Thymus (tissue), 14 donors: ENCODE measurements at places on chromosomes 6 and 20.
A peak's percentile ranks its signal among the peaks of the same experiment; 100 is the strongest.

DNA sequence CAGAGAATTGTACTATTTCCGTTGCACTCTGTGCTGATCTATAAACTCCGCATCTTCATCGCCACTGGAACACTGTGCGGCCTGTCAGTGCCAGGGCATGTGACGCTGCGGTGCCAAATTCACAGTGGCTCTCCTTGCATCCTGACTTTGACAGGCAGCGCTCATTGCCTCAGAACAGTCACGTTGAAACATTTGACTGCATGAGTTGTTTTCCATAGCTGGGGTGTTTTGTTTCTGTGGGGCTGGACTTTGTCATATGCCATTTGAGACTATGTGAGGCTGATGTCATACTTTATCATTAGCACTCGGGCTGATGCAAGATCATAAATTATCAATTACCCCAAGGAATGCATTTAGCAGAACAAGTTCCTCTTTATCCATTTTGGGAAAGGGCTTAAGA is 32.7 kb downstream of the CFAP61 start:
- DNase-seq: no peak

GRCh38 chr6:6395581-6396197 is 75.2 kb upstream of the F13A1 start:
- DNase-seq: no peak

DNA sequence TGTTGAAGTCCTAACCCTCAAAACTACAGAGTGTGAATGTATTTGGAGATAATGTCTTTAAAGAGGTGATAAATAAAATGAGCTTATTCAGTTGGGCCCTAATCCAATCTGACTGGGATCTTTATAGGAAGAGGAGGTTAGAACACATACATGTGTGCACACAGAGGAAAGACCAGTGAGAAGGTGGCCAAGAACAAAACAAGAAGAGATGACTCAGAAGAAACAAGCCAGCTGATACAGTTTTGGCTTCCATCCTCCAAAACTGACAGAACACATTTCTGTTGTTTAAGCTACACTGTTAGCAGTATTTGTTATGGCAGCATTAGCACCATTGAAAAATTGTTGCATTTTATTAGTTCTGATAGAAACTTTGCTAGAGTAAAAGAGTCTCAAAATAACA is 609.3 kb upstream of the IMPG1 start:
- DNase-seq: no peak

DNA sequence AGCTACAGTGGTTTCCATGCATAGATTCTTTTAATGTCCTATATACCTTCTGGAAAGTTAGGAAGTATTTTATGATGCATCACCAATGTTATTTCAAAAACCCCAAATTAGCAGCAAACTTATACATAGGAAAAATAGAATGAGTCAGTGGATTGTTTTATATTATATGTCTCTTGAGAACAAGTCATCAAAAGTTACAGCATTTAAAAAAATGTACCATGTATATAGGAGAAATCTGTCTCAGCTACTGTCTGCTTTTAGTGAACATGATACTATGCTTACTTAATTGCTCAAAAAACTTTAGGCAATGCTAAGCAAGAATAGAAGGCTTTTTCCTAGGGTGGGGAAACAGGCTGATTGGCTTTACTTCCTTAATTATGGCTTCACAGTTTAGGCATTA is 365.3 kb downstream of the SAMD5 start:
- no peak for DNase-seq

DNA sequence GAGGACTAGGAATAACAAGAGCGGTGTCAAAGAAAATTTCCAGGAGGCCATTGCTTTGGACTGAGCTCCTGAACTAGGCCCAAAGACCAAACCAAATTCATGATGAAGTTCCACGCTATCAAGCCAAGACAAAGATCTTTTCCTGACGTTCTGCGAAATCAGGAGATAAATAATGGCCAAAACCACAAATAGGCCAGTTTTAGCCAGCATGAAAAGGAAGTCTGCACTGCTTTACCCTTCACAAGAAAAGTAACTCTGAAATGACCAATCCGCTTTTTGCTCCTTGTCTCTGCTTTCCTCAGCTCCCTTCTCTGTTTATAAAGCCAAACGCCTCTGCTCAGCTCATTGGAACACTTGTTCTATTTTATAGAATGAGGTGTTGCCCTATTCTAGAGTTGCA is 6.7 kb downstream of the NCOA5 start:
- DNase-seq: no peak

GRCh38 chr20:24011282-24011681 is 22.7 kb upstream of the GGTLC1 start:
- no peak for DNase-seq

- DNase-seq: no peak
Observed at GRCh38 chr6:52180787-52181558, 5.2 kb upstream of the IL17A start.

DNA sequence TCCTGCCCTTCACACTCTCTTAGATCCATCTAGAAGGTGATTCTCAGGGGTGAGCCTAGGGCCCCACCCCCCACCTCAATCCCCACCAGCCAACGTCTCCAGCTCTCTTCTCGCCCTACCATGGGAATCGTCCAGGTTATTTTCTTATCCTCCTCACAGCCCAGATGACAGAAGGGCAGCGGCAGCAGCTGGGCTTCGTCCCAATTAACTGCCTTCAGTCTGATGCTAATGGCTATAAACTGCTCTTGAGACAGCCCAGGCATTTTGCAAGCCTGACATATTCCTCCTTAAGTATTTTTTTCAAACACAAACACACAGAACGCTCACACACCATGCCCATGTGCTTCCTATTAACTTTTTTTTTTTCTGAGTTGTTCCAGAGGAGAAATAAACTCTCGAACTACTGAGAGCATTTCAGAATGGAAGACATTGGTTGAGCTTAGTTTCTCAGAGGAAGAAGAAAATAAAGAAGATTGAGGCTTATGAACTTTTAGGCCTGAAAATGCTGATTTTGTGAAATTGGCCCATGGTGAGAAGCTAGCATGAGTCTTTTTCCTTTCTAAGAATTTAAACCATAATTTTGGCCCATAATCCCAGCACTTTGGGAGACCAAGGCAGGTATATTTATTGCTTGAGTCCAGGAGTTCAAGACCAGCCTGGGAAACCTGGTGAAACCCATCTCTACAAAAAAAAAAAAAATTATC is 124.6 kb downstream of the EYA2 start:
- no peak for DNase-seq

- no peak for DNase-seq
Observed at GRCh38 chr6:112330071-112330878, 16.9 kb upstream of the RFPL4B start.

- DNase-seq: peak; percentile 89
Observed at GRCh38 chr20:63735859-63736718, at the start of gene LIME1. Gene LIME1, plus strand, starts transcription at chr20:63736664. Its CDS starts 886 bp downstream, at chr20:63737550.

GRCh38 chr20:61659994-61660346 is 405.7 kb downstream of the TAF4 start:
- DNase-seq: no peak

DNA sequence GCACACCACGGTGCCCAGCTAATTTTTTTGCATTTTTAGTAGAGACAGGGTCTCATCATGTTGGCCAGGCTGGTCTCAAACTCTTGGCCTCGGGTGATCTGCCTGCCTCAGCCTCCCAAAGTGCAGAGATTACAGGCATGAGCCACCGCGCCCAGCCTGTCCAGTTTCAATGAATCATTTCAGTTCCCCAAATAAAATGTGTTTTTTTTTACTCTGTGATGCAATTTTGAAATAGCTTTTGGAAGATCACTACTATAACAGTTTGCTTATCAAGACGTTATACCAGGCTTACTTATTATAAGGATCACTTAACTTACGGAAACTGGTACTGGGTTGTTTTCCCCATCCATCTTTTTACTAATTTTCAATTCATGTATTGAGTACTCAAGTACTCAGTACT is 80.0 kb downstream of the SAMD5 start:
- no peak for DNase-seq

DNA sequence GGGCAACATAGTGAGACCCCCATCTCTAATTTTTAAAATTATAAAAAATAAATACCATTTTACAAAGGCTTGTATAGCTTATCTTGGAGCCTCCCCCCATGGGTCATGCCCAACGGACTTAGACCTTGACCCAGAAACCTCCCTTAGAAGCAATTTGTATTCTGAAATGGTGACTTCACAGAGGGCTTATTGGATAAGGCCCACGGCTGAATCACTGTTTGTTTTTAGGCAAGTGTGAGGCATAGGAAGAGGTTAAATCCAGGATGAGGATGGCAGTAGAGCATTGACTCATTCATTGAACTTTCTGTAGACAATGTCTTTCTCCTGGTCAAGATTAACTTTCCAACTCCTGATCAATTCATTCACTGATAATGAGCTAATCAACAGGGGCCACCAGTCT is 6.2 kb upstream of the SNAI1 start:
- no peak for DNase-seq

- no peak for DNase-seq
Observed at GRCh38 chr6:74368746-74369145, 672.7 kb downstream of the CD109 start.

- DNase-seq: peak; percentile 17
Observed at GRCh38 chr20:56391037-56391436, 978 bp downstream of the AURKA start.

- DNase-seq: no peak
Observed at GRCh38 chr20:33348136-33348937, 53.0 kb downstream of the CDK5RAP1 start.

DNA sequence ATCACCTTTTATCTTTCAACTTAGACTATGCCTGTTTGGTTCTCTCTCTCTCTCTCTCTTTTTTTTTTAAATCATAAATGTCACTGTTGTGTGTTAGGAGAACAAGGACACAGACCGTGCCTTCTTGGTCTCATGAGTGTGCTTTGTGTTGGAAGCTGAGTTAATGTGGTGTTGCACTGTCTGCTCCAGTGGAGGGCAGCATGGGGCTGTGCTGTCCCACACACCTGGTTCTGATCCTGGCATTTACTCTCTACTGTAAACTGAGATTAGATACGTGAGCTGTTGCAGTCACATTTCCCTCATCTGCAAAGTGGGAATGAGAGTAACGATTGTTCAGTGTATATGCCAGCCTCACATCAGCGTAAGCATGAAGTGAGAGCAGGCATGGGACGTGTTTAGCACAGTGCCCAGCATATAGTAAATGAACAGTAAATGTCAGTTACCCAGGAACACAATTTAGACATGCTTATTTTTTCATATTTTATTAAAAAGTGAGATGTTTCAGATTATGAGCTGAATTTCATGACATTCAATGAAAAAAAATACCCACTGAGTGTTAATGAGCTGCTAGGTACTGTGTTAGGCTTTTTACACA is 161.1 kb downstream of the FARS2 start:
- peak; percentile 29 for DNase-seq

- no peak for DNase-seq
Observed at GRCh38 chr6:133626096-133626666, 262.7 kb upstream of the TCF21 start.

DNA sequence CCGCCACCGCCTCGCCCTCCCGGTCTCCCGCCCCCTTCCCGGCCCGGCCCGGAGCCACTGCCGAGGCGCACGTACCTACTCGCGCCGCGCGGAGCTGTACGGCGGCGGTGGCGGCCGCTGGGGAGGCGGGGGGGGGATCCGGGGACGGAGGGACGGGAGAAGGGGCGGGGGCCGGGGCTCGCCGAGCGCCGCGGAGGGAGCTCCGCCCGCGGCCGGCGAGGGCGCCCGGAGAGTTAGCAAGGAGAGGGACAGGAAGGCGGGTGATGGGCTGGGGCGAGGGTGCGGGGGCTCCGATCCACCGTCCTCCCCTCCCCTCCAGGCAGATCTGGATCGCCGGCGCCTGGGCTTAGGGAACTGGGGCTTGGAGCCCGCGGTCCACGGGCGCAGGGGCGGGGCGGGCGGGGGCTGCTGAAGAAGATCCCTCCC is 548 bp upstream of the TMEM74B start:
- no peak for DNase-seq

DNA sequence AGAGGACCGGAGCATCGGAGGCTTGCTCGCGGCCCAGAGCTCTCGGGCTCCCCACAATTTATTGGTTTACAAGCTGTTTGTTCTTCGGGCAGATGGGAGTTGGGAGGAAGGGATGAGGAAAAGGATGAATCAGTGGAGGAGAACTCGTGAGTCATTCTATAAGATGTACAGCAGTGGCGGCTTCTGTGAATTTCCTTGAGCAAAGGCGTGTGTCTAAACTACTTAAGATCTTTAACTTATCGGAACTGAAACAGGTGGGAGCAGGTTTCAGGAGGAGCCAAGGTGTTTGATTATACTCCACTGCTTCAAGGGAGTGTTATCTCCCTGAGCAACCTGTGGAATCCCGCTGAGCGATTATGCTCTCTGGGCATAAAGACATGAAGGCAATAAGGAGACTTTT is 50.5 kb upstream of the IBTK start:
- no peak for DNase-seq

GRCh38 chr20:23265226-23265625 is 85.4 kb upstream of the NXT1 start:
- DNase-seq: no peak

DNA sequence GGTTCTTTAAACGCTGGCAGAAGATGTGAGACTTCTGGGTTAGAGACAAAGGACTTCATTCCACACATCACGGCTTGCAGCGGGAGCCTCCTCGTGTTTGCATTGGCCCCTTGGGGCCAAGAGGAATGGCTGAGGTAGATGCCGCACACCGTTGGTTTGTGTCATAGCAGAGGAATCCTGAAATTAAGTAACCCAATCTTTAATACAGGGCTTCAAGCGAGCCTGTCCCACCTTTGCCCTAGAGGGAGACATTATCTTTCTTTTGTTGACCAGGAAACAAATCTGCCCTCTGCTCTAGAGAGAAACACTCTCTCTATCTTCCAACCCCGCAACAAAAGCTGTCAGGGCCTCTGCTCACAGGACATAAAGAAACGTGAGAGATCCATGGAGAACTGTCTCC is 277.5 kb upstream of the ZFP64 start:
- DNase-seq: no peak

GRCh38 chr6:56499095-56499494 is 143.6 kb downstream of the DST start:
- DNase-seq: no peak

DNA sequence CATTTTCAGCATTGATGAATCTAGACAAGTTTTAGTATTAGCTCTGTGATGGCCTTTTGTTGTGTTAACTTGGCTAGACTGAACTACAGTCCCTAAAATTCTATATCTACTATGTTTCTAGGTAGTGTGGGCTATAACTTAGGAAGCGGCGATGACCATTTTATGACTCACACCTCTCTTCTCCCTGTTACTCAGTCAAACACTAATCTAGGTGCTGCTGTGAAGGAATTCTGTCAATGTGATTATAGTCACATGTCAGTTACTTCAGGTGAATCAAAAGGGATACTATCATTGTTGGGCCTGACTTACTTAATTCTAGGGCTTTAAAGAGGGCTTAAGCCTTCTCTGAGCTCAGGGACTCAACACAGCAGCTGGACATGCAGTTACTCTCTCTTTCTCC is 691.5 kb upstream of the MAP3K7 start:
- no peak for DNase-seq

GRCh38 chr6:166638573-166638964 is 11.5 kb upstream of the RPS6KA2 start:
- no peak for DNase-seq
